ENCODE measurements at places on chromosomes 1 and 21. TPM values are rescaled to one million over a fixed set of nuclear protein-coding genes. Genes with fewer than 3 reads are reported as not detected.

DNA sequence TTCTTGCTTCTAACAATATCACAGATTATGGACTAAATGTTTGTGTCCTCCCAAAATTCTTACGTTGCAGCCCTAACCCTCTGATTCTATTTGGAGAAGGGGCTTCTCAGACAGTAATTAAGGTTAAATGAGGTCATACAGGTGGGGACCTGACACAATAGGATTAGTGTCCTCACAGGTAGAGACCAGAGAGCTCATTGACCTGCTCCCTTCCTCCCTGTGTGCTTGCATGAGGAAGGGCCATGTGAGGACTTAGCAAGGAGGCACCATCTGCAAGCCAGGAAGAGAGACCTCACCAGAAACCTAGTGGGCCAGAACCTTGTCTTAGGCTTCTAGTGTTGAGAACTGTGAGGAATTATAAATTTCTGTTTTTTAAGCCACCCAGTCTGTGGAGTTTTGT lies 322.6 kb downstream of the SMYD3 start:
- H3K36me3 ChIP-seq, result no peaks in the 10 kb centered on the region
- H3K27me3 ChIP-seq, result no peaks in the 10 kb centered on the region
- no peak overlapping the region for H3K4me3 ChIP-seq
- no peak for DNase-seq
- no peaks in the 10 kb centered on the region for H3K4me1 ChIP-seq

GRCh38 chr1:230823426-230823825 lies 44.9 kb downstream of the C1orf198 start:
- no peaks in the 10 kb centered on the region for H3K27me3 ChIP-seq
- H3K36me3 ChIP-seq, result no peaks in the 10 kb centered on the region
- no peak for DNase-seq
- H3K4me3 ChIP-seq, result no peak overlapping the region
- H3K4me1 ChIP-seq, result peaks cover 12% of the 10 kb centered on the region

GRCh38 chr1:12594966-12595756 lies 22.8 kb downstream of the DHRS3 start:
- H3K27me3 ChIP-seq, result no peaks in the 10 kb centered on the region
- H3K4me1 ChIP-seq, result peaks cover 8% of the 10 kb centered on the region
- DNase-seq, result peak; percentile 58
- H3K4me3 ChIP-seq, result peak overlapping the region; percentile 39
- peak overlapping the region; percentile 92 for H3K27ac ChIP-seq

DNA sequence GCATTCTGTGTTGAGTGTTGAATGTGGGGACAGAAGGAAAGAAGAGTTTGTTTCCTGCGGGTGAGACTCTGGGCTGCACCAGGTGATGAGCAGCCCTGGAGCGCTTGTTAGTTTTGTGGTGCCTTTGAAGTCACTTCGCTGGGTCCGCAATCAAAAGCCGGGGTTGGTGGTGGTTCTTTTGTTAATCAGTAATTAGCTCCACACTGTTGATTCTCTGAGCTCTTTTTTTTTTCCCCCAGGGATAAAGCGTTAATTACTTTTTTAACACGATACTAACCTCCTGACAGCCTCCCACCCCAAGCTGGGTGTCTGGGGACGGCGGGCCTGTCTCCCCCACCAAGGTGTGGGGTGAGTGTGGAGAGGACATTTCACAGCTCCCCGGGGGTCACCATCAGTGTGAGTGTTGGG lies 56.6 kb downstream of the AGPAT3 start:
- no peak for DNase-seq
- peaks cover 9% of the 10 kb centered on the region for H3K4me1 ChIP-seq
- H3K27ac ChIP-seq, result no peak overlapping the region
- no peaks in the 10 kb centered on the region for H3K36me3 ChIP-seq
- H3K4me3 ChIP-seq, result no peak overlapping the region

DNA sequence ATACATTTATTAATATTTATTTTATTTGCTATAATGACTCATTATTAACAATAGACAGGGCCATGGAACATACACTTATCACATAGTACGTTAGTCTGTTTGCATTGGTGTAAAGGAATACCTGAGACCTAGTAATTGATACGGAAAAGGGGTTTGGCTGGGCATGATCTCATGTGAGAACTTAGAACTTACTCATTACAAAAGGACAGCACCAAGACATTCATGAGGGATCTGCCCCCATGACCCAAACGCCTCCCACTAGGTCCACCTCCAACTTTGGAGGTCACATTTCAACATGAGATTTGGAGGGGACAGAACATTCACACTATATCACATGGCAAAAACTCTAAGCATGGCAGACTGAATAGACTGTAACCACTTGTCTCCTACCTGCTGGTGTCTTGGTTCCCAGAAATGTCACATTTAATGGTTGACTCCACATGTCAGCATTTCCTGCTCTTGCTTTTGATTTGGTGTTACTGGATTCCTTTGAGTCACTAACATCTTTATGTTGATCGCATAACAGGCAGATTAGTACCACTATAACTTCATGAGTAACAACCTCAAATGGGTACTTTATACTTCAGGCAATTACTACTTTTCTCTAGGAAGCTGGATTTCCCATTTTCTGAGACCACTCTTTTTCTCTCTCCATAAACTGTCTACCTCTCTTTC lies 3.5 kb upstream of the C1orf116 start:
- H3K27me3 ChIP-seq, result no peaks in the 10 kb centered on the region
- H3K4me1 ChIP-seq, result no peaks in the 10 kb centered on the region
- H3K4me3 ChIP-seq, result no peak overlapping the region
- no peak overlapping the region for H3K27ac ChIP-seq

- DNase-seq, result no peak
- peak overlapping the region; percentile 88 for H3K27ac ChIP-seq
- no peaks in the 10 kb centered on the region for H3K36me3 ChIP-seq
- no peaks in the 10 kb centered on the region for H3K4me1 ChIP-seq
- H3K27me3 ChIP-seq, result no peaks in the 10 kb centered on the region
- no peak overlapping the region for H3K4me3 ChIP-seq
These were observed 4.4 kb upstream of the CAPN2 start for GRCh38 chr1:223708001-223708359.

- H3K27me3 ChIP-seq, result no peaks in the 10 kb centered on the region
- H3K36me3 ChIP-seq, result no peaks in the 10 kb centered on the region
- no peak for DNase-seq
- H3K4me1 ChIP-seq, result peaks cover 7% of the 10 kb centered on the region
- H3K4me3 ChIP-seq, result no peak overlapping the region
- peak overlapping the region; percentile 27 for H3K27ac ChIP-seq
These were observed 20.5 kb downstream of the TEX38 start for GRCh38 chr1:46691997-46692790.

DNA sequence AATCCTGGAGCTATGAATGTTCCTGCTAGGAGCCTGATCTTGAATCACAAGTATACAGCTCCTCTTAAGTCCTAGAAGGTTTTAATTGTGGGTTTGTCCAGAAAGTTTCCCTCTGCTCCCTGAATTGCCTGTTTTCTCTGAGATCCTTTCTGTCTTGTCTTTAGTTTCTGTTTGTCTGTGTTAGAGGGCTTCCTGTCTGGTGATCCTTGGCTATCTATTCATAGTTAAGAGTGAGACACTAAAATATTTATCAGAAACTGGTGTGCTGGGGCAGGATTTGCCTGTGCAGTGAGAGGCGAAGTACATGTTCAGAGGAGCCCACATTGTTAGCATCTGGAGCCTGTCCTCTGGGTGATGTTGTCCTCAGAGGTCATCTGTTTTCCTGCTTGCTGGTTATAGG lies 45.4 kb downstream of the ETS2 start:
- H3K4me3 ChIP-seq, result no peak overlapping the region
- H3K27me3 ChIP-seq, result no peaks in the 10 kb centered on the region
- H3K4me1 ChIP-seq, result no peaks in the 10 kb centered on the region

- H3K27me3 ChIP-seq, result no peaks in the 10 kb centered on the region
- no peak for DNase-seq
- H3K4me1 ChIP-seq, result no peaks in the 10 kb centered on the region
- no peak overlapping the region for H3K27ac ChIP-seq
These were observed 4.3 kb downstream of the SLC30A1 start for GRCh38 chr1:211574705-211575104.

- H3K4me3 ChIP-seq, result peak overlapping the region; percentile 86
- H3K27me3 ChIP-seq, result no peaks in the 10 kb centered on the region
- peaks cover 4% of the 10 kb centered on the region for H3K4me1 ChIP-seq
- H3K27ac ChIP-seq, result peak overlapping the region; percentile 96
These were observed 1.0 kb downstream of the ARID4B start for GRCh38 chr1:235326719-235327558.

DNA sequence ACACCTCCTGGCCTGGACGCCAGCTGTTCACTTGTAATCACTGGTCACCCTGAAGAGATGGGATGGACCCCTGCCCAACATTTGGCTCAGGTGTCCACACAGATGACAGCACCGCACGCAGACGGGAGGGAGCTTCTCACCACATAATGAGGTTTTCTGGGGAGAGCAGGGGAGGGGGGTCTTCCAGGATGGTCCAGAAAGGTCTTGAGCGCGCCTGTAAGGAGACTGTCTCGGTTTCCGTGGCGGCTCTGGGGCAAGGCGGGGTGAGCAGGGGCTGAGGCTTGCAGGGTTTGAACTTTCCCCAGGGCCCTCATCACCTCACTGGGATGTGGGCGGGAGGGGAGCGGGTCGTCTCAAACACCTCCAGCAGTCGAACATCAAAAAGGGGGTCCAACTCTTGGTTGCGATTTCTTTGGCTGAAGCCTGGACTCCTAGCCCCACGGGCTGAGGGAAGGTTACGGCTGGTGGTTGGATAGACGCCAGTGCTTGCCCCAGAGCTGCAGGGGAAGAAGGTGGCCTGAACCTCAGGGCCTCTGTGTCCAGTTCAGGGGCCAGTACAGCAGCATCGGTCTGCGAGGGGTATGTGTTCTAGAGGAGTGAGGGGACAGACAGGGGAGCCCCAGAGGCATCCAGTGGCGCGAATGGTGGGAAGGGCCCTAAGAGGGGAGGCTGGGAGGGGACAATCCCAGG lies 53.8 kb downstream of the PRKCZ start:
- no peaks in the 10 kb centered on the region for H3K27me3 ChIP-seq
- H3K4me1 ChIP-seq, result no peaks in the 10 kb centered on the region
- no peak overlapping the region for H3K27ac ChIP-seq
- no peak for DNase-seq
- H3K4me3 ChIP-seq, result no peak overlapping the region

DNA sequence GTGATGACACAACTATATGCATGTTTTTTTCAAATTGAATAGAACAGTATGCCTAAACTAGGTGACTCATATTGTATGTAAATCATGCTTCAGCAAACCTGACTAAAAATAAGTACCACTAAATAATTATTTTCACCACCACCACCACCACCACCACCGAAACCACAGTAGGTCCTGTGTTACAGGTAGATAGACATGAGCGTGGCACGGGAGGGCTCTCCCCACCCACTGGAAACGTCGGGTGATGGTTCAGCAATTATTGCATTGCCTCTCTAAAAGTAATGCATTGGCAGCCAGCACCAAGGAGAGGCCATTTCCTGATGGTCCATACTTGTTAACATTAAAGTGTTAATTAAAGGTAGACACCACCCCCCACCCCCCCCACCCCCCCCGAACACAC lies 297.0 kb upstream of the NCAM2 start:
- H3K4me3 ChIP-seq, result no peak overlapping the region
- no peak overlapping the region for H3K27ac ChIP-seq
- no peak for DNase-seq
- H3K4me1 ChIP-seq, result no peaks in the 10 kb centered on the region
- H3K36me3 ChIP-seq, result no peaks in the 10 kb centered on the region

- no peak overlapping the region for H3K4me3 ChIP-seq
- H3K27me3 ChIP-seq, result no peaks in the 10 kb centered on the region
- no peak for DNase-seq
- peak overlapping the region; percentile 50 for H3K27ac ChIP-seq
- no peaks in the 10 kb centered on the region for H3K36me3 ChIP-seq
These were observed 13.2 kb downstream of the TP53BP2 start for GRCh38 chr1:223832637-223832943.

- no peak overlapping the region for H3K27ac ChIP-seq
- DNase-seq, result no peak
- H3K27me3 ChIP-seq, result no peaks in the 10 kb centered on the region
- no peaks in the 10 kb centered on the region for H3K36me3 ChIP-seq
These were observed 10.2 kb downstream of the YBX1 start for GRCh38 chr1:42692461-42692860.

DNA sequence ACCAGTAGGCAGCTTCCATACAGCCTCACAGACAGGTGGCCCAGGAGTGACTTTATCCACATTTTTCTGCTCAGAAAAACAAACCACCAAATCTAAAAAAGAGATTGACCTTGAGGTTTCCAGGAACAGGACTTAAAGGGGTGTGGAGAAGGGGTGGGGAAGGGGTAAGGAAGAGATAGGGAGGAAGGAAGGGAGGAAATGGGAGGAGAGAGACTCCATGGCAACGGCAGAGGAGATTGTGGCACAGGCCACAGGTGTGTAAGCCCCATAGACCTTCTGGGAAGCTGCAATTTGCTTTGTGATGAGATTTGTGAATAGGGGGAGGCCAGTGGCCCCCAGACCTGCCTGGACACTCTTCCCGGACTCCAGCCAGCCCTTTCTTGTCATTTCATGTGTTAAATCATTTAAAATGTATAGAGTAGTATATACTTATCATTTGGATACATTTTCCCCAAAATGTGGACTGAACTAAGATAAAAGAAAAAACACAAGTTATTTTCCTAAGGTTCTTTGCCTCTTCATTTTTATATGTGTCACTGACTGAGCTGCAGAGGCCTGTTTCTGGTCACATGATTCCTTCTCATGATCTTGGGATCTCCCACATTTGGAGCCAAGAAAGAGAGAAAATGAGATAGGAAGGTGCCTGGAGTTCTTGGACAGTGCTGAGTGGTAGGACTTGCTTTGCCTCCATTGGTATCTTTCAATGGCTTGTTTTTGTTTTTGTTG lies 55.5 kb downstream of the CLIC6 start:
- DNase-seq, result no peak
- no peaks in the 10 kb centered on the region for H3K4me1 ChIP-seq
- no peaks in the 10 kb centered on the region for H3K27me3 ChIP-seq

GRCh38 chr1:224381880-224382548 lies 25.3 kb downstream of the CNIH4 start:
- H3K27me3 ChIP-seq, result no peaks in the 10 kb centered on the region
- H3K36me3 ChIP-seq, result no peaks in the 10 kb centered on the region
- no peaks in the 10 kb centered on the region for H3K4me1 ChIP-seq
- no peak for DNase-seq
- no peak overlapping the region for H3K27ac ChIP-seq

DNA sequence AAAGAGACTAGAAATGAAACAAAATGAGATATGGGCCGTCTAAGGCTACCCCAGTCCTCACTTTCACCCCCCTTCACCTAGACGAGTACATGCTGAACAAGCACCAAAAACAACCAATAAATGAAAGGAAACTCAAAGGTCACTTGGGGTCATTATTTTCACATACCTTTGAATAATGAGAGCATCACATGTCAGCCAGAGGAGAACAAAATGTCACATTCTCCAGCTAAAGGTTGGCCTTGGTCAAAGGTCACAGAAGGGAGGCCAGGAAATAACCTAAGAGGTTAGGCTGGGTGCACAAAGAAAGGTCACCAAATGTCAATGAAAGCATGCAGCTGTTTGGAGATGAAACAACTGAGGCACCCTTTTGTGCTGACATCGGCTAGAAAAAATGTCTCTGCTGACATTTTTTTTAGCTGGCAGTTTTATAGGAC lies 288.7 kb upstream of the USP25 start:
- DNase-seq, result no peak
- no peaks in the 10 kb centered on the region for H3K4me1 ChIP-seq
- H3K4me3 ChIP-seq, result no peak overlapping the region
- no peaks in the 10 kb centered on the region for H3K36me3 ChIP-seq
- no peak overlapping the region for H3K27ac ChIP-seq

- no peaks in the 10 kb centered on the region for H3K27me3 ChIP-seq
- H3K36me3 ChIP-seq, result no peaks in the 10 kb centered on the region
- no peak overlapping the region for H3K27ac ChIP-seq
- H3K4me1 ChIP-seq, result no peaks in the 10 kb centered on the region
These were observed 19.3 kb downstream of the DOP1B start for GRCh38 chr21:36175771-36176565.

Gene ILDR2
- 0.30 TPM for total RNA-seq

Gene LRRC53
- total RNA-seq, result not detected

Gene OPTC
- not detected for total RNA-seq

Gene PAX7
- not detected for total RNA-seq

Gene KPRP
- total RNA-seq, result not detected

Data from uterus (tissue), 4 donors.